ENCODE measurements at places on chromosomes 2 and 18. TPM values are rescaled to one million over a fixed set of nuclear protein-coding genes. Genes with fewer than 3 reads are reported as not detected.

DNA sequence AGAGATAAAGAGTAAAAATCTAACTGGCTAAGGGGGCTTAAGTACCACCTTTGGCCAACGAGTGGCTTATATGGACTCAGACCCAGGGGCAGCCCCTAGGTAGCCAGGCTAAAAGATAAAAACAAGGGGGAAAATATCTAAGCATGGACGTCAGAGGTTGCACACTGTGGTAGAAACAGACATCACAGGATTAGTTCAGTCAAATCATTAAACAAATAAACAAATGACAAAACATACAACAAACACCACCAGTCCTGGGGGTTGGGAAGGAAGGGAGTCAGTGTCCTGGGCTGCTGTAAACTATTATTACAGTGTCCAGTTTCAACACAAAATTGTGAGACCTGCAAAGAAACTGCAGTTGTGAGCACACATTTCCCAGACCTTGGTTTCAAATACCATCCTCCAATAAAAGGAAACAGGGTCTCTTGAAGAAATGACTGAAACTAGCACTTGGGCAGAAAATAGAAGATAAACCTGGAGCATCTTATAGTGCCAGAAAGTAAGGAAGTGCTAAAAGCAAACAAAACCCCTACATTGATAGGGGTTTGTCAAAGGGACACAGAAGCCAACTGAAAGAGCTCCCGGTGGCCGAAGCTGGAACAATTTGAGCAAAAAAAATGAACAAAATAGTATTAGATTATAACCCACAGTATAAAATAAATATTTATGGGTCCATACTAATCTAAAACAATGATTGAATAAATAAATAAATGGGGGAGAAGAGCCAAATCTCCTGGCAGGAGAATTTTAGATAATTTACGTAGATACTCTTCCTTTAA, 154.8 kb upstream of the KLF7 start:
- DNase-seq, result peak; percentile 45

DNA sequence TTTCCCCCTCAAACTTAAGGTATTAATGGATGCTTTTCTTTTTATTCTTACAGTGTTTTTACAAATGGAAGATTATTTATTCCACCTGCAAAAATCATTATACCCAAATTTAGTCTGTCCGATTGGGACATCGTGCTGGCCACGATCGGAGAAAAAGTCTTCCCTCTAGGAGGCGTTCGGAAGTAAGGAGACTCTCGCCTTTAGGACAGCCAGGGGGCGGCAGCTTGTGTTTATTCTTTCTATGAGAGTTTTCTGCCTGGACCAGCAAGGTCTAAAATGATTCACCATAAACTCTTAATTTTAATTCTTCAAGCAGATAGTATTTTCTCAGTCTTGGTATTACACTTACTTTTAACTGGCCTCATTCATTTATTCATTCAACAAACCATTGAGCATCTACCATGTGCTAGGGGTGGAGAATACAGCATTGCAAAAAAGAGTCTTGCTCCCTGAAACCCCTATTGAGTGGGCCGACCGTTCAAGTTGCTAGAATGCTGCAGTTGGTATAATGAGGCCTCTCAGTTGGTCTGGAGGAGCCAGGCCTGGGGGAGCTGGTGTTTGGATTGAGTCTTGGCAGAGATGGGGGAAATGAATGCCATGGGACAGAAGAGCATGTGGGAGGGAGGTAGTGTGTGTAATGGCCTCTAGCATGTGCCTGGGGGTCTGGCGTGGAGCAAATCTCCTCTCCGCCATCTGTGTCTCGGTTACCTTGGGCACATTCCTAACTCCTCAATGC, 38.7 kb downstream of the DCDC2C start:
- no peak for DNase-seq

GRCh38 chr2:10360850-10361588, 58.3 kb downstream of the HPCAL1 start:
- peak; percentile 36 for DNase-seq

The SLC30A3 gene
- under 0.01 TPM for total RNA-seq

DNA sequence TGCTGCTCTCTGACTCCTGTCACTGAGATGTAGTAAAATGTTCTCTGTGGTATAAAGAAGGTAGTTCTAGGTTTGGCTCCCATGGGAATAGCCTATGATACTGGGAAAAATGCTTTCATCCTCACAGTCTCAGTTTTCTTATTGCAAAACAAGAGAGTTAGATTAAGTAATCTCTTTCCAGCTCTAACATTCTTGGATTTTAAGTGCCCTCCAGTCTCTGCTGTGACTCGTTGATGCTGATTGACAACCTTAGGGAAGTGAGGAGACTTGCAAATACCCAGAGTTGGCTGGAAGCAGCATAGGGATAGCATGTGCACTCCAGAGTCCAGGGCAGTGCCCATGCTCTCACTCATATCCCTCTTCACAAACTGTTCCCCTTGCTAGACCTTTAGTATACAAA, 534.9 kb downstream of the SLC4A3 start:
- DNase-seq, result peak; percentile 45

The NCKAP5 gene
- total RNA-seq, result 3.9 TPM

- DNase-seq, result no peak
Measured at GRCh38 chr2:34747643-34748042, 1148.5 kb upstream of the FAM98A start.

The DTNA gene
- total RNA-seq, result 9.5 TPM
